ENCODE measurements at places on chromosomes 13 and 19.

DNA sequence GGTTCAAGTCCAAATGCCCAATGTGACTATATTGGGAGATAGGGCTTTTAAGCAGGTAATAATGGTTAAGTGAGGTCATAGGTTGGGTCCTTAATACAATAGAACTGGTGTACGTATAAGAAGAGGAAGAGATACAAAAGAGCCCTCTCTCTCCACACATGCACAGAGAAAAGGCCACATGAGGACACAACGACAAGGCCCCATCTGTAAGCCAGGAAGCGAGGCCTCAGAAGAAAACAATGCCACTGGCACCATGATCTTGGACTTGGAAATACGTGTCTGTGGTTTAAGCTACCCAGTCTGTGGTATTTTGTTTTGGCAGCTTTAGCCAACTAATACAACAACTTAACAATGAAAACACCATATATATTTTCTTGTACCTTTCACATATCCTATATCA lies 23.4 kb upstream of the RFC3 start:
- DNase-seq, result no peak

DNA sequence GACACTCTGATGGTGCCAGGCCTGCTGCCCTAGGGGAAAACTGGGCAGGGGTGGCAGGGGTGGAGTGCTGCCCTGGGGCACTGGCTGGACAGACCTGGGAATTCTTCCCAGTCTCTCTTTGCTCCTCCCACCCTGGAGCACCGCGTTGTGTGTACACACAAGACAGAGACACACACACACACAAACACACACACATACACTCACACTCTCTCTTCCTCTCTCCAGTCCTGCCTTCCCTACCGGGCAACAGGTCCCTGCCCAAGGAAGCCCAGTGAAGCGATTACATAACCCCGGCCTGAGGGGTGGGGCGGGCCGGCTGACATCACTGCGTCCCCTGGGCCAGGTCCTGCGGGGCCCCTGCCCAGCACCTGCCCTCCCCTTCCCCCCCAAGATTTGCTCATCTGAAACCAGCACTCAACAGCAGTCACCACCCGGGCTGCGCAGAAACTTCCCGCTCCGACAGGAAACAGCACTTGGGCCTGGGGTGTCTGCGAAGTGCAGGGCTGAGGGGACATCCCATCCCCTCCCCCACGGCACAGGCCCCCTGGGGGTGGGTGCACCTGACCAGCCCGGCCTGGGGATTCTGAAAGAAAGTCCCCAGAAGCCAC lies 1.2 kb downstream of the MKNK2 start:
- DNase-seq, result peak; percentile 63

GRCh38 chr13:100845128-100845757 lies 170.6 kb upstream of the TMTC4 start:
- DNase-seq, result no peak

- no peak for DNase-seq
Observed at GRCh38 chr13:23673354-23673753, 103.1 kb downstream of the TNFRSF19 start.
